Activated CD4-positive, alpha-beta T cell treated with anti-CD3 and anti-CD28 coated beads, Interleukin-2, amount 50 U/mL, for 1 hour (primary cell): ENCODE measurements at places on chromosomes 16 and 17.

DNA sequence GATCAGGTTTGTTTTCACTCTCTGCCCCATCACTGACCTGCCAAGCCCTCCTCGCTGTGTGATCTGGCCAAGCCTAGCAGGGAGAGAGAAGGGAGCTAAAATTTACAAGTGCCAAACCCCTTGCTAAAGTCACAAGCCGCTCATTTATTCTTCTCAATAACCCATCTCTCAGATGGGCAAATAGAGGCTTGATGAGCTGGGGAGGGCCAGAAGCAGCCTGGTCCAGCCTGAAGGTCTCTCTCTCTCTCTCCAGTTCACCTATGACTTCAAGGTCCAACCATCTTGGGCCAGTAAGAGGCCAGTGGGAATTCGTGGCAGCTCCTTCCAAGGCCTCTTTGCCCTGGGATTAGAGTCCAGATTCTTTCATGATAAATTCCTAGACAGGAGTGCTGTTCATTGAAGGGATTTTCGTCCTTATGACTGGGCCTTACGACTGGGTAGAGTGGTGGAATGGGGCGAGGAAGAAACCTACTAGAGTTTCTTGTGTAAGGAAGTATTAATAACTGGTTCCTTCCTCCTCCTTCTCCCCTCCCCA lies 3.4 kb downstream of the CA7 start:
- no peak for DNase-seq

DNA sequence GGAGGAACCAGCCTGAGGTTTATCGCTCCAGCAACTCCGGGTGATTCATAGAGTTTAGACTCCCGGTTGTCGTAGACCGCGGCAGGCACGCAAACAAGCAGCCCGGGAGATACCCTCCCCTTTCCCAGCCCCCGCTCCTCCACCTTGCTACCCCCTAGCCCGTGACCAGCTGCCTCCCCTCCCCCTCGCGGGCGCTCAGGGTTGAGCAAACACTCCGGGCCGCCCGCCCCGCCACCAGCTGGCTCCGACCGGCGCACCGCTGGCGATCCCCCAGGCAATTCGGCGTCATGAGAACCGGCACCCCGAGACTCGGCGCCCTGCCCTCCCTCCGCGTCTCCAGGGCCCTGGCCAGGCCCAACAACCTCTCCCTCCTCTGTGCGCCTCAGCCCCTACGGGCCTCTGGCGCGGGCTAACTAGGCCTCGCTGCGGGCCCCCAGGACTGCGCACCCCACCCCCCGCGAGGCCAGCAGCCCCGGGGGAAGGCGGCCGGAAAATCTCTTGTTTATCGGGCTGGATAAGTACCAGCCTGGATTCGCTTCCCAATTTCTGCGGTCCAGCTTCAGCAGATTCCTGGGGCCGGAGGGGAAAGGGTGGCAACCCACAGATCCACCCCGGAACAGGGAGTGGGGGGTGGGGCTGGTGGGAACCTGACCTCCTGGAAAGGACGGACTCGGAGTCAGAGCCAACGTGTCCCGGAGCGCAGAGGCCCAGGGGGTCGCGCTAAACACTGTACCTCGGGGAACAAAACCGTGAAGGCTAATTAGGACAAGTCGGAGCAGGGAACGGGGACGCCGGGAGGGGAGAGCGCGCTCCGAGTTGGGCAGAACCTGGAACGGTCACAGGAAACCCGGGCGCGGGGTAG lies 951 bp upstream of the GPRC5C start:
- no peak for DNase-seq

DNA sequence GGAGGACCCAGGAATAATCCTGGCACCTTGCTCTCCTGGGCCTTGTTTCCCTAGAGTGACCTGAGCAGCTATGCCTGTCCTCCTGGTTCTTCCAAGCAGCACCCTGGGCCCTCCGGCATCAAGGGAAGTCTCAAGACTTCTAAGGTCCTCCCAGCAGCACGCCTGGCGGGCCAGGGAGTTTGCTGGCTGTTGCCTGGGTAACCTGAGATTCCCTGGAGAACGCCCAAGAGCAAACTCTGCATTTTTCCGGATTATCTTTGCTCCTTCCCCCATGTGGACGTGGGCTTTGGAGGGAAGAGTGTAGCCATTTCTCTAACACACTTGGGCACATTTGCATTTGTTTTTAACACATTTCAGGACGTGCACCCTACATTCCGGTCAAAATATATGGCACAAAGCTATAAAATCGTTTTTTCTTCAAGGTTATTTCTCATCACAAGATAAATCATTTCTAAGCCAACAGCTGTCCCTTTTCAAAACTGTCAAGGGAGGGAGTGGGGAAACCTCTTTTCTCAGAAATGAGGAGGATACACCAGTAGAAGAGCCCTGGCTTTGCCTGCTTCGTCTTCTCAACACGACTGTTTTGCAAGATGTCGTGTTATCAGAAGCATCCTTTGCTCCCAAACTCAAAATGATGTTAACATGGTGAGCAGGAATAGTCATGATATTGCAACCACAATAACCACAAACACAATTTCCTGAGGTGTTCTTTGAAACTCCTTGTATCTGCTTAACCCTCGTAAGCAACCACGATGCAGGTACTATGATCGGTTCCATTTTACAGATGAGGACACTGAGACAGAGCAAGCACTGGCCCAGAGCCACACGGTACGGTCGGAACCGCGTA lies 116.5 kb downstream of the ADCY9 start:
- DNase-seq = no peak

- DNase-seq = no peak
These were observed 127.9 kb upstream of the CDH11 start for GRCh38 chr16:65249768-65250167.

- DNase-seq = no peak
These were observed 596.3 kb upstream of the CA10 start for GRCh38 chr17:52754838-52755237.

DNA sequence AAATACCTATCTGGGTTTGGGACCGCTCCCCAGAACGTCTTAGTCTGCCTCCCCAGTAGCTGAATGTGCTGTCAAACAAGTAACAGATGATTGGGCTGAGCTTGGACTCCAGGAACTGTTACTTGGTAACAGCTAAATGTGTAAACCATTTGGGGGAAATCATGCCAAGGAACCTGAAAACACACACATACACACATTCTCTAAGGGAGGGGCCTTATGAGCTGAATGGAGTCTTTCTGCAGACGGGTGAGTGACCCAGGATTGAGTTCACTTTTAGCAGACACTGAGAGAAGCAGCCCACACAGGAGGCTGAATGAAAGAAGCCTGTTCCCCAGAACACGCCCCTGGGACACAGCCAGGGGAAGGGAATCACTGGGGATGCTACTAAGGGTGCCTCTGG lies 1.6 kb downstream of the ACLY start:
- no peak for DNase-seq

DNA sequence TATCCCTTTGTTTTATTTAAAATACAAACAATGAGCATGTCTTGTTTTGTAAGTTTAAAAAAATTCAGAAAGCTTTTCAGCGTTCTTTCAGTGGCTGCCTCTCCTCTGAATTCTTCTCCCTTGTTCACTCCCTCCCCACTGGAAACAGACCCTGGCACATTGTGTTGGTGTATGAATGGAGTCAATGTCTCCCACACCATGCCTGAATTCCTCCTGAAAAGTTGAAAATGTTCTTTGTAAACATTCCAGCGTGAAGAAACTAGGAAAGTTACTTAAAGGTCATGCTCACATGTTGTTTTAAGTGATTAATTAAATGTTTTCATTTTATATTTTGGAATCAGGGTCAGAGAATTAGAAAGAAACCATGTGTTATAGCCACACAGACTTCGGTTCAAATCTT lies 136.9 kb upstream of the DYNLRB2 start:
- no peak for DNase-seq

DNA sequence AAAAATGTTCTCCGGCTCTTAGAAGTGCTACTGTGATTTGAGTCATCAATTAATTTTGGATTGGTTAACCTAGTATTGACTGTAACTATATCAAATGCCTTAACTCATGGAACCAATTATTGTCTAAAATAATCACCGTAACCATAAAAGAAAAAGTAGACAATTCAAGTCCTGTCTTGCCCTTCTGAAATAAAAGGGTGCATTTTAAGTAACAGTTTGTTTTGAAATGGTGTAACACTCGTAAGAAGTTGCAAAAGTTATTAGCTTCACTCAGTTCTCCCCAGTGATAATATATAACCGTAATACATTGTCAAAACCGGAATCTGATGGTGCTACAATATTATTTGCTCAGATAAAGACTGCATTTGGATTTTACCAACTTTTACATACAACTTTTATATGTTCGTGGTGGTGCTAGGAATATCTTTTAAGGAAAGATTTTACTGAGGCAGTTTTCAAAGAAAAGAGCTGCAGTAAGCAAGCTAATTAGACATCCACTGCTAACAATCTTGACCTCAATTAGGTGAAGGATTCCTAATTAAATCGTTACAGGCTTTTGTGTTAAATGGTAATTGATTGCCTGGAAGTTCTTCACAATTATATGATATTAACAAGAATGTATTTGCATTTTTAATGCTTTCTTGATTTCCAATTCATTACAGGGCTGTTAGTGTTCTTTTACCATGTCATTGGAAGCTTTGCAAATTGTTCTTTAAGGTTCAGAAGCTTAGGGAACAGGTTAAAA lies 413.1 kb upstream of the MON1B start:
- DNase-seq = no peak

GRCh38 chr17:68197997-68198930 lies 49.6 kb upstream of the AMZ2 start:
- DNase-seq = no peak

DNA sequence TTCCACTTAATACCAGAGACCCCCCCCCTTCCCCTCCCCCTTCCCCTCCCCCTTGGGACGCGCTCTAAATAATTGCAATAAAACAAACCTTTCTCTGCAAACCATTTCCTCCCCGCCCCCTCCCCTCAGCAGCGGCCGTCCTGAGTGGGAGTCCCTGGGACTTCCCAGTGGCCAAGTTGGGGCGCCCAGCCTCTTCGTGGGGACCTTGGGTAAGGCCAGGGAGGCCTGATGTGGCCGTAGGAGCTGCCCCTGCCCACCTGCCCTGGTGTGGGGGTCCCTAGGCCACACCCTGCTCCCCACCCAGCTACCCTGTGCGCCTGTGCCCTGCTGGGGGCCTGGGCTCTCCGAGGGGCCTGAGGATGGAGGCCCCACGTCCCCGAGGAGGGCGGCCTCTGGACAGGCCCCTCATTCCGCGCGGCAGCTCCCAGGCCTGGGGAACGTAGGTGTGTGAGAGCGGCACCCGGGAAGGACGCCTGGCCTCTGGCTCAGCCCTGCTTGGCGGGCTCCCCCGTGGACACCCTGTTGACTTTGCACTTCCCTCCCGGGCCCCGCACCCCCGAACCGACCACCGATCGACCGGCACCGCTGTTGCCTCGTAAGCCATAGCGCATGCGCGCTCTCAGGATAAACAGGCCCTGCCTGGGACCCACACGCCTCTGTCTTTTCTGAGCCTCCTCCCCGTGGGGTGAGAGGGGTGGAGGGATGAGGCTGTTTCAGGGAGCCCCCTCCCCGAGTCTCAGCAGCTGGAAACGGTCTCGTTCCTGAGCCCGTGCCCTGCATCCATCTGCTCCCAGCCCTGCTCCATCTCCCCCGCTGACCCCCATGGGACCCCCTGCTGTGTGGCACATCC lies 9.0 kb downstream of the NTHL1 start:
- DNase-seq = no peak

- DNase-seq = no peak
These were observed 255.6 kb upstream of the HSBP1 start for GRCh38 chr16:83552228-83552627.

- DNase-seq = no peak
These were observed 62.0 kb downstream of the ENGASE start for GRCh38 chr17:79136596-79136995.

GRCh38 chr16:3659251-3659650 lies 4.8 kb downstream of the DNASE1 start:
- DNase-seq = no peak

- peak; percentile 95 for DNase-seq
These were observed 3.4 kb downstream of the MAP2K3 start for GRCh38 chr17:21287703-21288449.

DNA sequence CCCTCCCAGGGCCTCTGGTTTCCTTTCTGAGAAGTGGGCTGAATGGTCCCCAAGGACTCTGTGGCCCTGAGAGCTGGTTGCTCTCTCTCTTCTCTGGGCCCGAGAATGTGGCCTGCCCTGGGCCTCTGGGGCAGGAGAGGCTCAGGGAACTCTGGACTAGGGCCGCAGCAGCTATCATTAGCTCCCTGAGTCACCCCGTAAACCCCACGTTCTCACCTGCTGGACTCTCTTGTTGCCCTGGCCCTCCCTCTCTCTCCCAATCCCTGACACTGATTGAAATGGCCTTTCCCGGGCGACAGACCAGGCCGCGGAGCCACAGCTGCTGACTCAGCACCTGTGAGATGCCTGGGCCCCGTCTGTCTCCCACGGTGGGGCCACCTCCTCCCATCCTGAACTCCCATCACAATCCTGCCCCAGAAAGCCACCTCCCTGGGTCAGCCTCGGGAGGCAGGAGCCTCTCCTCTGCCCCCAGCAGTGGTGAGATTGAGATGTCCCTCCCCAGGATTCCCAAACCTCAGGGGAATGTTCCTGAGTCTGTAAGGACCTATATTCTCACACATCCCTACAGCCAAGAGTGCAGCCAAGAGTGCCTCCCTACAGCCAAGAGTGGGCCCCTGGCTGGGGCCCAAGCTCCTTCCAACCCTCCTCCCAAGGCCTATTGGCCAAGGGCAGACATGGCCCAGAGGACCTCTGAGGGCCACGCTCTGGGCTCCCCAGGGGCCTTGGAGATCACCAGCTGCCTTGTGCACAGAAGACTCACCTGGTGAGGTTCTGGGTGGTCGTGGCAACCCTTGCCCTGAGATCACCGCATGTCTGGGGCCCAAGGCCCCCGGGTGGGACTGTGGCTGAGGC lies 470 bp downstream of the TRPV3 start:
- no peak for DNase-seq

DNA sequence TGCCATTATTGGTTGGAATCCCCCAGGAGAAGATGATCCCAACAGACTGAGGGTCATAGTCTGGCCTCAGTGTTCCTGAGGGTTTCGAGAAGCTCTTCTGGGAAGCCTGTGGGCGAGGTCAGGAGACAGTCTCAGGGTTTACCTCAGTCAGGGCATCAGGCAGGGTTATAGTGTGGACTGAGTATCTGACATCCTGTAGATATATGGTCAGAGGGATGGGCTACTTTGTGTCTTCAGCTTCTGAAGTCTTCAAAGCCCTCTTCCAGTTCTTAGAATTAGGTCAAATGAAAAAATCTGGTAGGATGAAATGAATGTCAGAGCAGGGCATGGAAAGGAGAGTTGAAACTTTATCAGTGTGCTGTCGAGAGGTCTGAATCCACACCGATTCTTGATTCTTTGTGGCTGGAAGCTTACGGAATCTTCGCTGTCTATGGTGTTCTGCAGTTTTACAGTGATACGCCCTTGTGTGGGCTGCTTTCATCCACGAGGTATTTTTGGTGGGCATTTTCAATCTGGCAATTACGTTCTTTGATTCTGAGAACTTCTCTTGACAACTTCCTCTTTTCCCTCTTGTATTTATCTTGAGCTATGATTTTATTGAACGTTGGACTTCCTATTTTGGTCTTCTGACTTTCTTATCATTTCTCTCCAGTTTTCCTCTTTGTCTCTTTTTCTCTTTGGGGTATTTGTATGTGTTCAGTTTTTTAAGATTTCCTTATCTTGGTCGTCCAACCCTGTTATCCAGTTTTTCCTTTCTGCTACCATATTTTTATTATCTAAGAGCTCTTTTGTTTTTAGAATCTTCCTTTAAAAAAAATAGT lies 30.4 kb downstream of the BPTF start:
- no peak for DNase-seq

GRCh38 chr17:45144199-45145034 lies 3.9 kb upstream of the HEXIM1 start:
- no peak for DNase-seq

- no peak for DNase-seq
These were observed 5.5 kb upstream of the GCSH start for GRCh38 chr16:81101702-81102101.

GRCh38 chr17:39937447-39937846 lies 9.9 kb downstream of the LRRC3C start:
- no peak for DNase-seq
